ENCODE measurements at places on chromosomes 16 and 17.

DNA sequence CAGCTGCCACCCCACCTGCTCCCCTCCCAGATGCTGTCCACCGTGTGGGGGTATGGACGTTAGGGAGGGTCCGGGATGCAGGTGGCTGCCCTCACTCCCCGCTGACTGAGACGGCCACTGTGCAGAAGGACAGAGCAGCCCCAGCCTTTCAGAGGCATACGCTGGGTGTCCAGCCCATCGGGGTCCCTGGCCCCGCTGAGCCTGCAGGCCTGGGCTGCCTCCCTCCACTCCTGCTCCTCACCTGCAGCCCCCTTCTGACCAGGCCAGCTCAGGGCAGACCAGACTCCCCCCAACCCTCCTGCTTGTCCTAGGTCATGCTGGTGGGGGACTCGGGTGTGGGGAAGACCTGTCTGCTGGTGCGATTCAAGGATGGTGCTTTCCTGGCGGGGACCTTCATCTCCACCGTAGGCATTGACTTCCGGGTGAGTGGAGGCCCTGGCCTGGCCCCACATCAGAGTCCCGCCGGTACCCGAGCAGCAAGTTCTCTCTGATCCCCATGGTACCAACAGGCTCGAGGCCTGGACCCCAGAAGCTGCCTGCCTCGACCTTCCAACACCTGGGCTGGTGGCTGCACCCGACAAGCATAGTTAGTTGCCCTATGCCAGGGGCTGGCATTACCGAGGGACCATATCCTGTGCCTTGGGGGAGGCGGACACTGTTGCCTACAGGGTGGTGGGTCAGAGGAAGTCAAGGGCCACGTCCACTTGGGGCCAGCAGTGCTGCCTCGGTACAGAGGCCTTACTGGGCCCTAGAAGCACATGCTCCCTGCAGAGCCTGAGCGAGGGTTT, 1.4 kb downstream of the RAB26 start:
- DNase-seq = no peak

DNA sequence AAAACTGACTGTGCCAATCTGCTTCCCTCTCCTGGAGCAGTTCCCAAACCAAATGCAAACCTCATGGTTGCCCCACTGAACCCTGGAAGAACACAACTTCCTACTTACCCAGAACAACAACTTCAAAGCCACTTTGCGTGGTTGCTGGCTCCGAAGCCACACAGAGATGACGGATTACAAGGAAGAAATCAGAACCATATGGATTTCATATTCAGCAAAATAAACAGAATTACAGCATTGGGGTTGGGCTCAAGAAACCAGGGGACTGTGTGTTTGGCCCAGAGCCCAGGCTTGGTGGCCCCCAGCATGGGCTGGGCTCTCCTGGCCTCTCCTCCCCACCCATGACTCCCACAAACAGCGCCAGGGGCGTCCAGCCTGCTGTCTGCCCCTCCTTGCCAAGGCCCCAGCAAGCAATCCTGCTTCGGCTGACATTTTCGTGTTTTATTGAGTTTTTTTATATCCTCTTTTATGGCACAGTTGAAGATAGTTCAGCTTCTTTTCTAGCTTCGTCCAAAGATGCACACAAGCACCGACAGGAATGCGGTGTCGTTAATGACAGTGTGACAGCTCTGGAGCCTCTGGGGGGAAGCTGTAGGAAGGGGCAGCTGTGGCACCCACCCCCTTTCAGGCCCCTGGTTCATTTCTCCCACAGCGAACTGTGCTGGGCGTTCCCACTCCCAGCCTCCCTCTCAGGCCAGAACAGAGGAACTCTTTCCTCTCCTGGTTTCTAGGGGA, 137.1 kb downstream of the GAS7 start:
- no peak for DNase-seq

DNA sequence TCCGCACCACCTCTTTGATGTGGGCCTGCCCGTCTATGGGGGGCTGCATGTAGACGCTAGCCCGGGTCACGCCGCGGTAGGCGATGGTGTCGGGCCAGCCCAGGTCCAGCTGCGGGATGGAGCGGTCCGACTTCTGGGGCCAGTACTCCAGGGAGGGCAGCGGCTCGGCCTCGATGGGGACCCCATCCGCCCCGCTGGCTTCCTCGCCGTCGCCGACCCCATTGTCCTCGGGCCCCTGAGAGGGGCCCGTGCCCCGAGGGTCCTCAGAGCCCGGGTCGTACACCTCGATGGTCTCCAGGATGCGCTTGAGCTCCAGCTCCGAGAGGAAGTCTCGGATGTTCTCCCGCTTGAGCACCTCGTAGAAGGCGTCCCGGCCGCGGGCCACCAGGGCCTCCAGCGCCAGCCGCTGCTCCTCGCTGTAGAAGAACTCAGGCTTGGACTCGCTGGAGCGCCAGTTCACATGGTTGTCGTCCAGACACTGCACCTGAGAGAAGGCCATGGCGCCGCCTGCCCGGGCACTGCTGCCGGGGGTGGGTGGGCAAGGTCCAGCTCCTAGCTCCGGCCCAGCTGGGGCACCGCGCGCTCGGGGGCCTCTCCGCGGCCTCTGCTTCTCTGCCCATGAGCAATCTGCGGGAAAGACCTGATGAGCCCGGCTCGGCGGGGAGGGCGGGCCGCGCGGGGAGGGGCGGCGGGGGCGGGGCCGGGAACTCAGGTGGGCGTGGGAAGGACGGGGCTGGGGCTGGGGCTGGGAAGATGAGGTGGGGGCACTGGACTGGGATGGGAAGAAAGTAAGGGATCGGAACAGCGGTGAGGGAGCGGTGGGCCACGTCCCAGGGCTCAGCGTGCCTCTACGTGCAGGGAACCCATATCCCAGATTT, 782 bp downstream of the FAM83G start:
- peak; percentile 37 for DNase-seq

DNA sequence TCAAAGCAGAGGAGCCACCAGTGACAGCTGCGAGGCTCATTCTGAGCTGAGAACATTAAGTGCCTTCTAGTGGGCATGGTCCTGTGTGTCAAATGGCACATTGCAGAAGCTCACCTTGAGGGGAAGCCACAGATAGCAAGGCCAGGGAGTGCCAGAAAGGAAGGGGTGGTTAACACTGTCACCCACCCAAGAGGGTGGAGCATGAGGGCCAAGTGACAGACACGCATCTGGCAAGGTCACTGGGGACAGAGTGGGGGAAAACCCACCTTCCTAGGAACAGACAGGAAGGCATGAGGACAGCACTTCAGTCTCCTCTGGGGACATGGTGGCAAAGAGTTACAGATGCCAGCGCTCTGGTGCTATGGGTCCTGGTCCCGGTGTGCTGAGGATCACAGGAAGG, 22.1 kb downstream of the NUBP1 start:
- no peak for DNase-seq

DNA sequence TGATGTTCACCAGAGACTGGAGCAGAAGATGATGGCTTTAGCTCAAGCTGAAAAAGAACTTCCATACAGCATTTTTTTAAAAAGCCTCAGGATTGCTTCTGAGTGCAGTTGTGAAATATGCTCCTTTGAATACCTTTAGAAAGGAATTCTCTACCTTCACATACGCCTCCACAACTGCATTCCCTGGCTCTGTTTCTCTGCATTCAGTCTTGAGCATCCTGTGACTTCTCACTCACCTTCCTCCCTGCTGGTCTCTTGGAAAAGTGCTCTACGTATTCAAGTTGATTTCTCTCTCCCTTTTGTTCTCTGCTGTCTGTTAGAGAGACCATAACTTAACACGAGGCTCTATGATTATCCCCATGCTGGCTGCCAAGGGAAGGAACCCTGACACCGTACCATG, 34.5 kb downstream of the HS3ST2 start:
- no peak for DNase-seq

- DNase-seq = no peak
These were observed 26.8 kb downstream of the TRPV2 start for GRCh38 chr17:16442141-16442540.

DNA sequence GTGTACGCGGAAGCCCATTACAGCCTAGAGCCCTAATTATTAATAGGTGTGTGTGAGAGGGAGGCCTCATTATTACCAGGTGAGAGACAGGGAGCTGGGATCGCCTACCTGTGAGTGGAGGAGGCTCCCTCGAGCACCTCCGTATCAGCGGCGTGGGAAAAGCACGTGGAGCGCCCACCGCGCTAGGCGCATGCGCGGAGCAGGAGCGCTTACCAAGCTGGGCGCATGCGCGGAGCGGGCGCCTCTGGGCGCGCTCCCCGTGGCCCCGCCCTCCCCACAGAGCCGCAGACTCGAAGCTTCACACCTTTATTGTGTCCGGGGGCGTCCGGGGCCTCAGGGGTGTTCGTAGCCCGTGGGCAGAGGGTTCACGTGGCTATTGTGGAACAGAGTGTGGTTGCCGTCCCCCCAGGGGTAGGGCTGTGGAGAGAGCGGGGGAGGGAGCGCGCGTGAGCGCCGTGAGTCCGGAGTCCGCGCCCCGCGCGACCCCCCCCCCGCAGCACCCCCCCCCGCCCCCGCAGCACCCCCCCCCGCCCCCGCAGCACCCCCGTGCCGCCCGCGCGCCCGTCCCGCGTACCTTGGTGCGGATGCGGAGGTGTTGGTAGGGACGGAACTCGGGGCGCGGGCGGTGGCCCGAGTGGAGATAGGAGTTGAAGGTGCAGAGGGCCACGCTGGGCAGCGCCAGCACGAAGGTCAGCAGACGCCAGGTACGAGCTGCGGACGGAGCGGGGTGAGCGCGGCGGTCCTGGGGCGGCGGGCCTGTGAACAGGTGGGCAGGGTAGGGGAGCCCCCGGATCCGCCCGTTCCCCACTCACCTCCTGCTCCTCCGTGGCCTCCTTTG, 500 bp downstream of the COX6A2 start:
- DNase-seq = peak; percentile 63

GRCh38 chr16:73124097-73124652, 76.2 kb upstream of the ZFHX3 start:
- no peak for DNase-seq
